GM06990 (cell line): ENCODE measurements at places on chromosomes 5 and 9.
A peak's percentile ranks its signal among the peaks of the same experiment; 100 is the strongest.

DNA sequence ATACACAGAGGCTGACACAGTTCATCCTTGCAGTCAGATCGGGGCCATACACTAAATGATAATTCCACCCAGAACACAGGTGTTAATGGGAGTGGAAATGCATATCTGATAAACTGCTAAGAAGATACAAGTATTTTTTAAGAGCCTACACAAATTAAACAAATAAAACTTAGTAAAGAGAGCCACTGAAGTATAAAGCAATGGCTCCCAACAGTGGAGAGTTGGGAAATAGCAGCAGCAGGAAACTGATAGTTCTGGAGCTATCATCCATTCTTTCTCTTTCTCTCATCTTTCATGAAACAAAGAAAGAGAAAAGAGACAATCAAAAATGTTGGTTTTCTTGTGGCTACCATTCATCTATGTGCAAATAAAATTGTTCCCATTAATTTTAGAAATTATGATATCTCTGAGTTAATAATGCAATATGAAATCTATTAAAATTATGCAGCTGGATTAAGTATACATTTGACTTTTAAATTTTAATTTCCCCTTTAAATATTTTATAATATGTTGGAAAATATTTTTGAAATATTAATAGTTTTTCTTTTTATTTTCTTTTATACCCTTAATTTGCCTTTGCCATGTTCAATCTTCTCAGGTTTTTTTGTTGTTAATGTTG, 120.8 kb downstream of the EMB start:
- no peak for DNase-seq

DNA sequence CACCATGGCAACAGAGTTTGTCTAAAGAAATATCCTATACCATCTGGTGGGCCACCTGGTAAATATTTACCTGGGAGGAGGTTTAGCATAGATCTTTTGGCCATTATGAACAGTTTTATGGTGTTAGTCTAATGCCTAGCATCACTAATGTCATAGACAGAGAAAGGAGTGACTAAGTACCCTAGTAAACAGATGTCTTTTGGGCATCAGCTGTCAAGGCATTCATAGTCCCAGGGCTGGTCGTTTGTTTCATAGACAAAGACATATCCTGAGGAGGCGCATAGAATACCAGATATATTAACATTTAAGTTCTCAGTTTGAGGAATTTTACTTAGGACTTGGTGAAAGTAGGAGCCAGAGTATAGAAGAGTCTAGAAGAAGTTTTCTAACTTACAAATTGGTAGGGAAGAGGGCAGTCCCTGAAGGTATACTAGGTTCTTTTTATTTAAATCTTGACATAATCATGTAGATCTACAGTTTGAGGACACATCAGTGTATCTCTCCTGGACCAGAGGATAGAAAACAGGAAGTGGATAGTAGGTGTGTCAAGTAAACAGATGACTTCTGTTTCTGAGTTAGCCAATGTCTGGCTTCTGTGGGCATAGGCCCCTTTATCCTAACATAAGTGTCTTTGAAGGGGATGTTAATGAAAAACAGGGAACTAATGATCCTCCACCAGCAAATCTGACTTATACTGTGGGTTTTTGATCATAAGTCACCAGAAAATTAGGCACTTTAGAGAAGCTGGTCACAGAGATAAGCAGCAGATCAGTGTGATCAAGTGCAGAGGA, 105.0 kb upstream of the PRSS3 start:
- no peak for DNase-seq

GRCh38 chr9:91342575-91342974, 19.1 kb downstream of the AUH start:
- no peak for DNase-seq

DNA sequence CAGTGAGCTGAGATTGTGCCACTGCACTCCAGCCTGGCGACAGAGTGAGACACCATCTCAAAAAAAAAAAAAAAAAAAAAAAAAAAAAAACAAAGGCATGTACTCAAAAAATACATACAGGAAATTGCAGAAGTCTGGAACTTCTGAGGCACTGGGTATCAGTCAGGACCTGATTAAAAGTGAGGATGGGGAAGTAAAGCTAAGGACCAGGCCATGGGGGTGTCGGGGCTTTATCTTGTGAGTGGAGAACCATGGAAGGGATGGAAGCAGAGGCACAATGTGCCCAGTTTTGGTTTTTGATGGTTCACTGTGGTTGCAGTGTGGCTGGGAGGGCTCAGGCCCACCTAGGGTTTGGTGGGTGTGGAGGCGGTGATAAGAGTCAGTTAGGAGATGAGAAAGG, 212.7 kb upstream of the PIK3R1 start:
- no peak for DNase-seq

DNA sequence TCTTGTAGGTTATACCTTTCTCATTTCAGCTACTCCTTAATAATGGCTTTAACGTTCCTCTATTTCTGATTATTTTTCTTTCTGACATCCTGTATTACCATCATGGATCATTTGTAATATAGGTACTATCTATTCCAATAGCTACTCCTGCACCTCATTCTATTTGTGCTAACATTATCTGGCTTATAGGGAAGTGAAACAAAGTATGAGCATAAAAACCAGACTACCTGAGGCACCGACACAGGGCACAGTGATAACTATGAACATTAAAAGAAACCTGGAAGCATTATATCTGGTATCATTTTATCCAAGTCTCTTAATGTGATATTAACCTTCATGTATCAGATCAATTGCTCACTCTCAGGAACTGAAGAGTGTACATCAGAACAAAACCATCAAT, 407.3 kb downstream of the DMRT2 start:
- no peak for DNase-seq

- no peak for DNase-seq
Observed at GRCh38 chr9:84751921-84752320, 82.4 kb downstream of the NTRK2 start.

DNA sequence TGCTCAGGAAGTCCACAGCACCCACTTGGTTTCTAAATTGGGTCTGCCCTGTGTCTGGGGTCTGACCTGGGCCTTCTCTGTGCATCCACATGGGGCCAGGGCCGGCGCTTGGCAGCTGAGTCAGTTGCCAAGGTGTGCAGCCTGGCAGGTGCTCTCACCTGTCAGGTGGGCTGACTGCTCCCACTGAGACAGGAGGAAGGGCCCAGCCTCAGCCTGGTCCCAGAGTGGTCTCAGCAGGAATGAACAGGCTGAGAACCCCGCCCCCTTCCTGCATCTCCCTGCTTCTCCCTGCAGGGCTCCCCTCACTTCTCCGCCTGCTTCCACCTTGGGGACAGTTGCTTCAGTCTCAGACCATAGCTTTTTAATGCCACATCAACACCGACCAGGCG, 60.5 kb downstream of the BARX1 start:
- DNase-seq, result no peak

- peak; percentile 47 for DNase-seq
Observed at GRCh38 chr5:149549461-149550267, 1.6 kb downstream of the CSNK1A1 start.

GRCh38 chr5:124480022-124480421, 266.4 kb downstream of the ZNF608 start:
- no peak for DNase-seq

- DNase-seq, result no peak
Observed at GRCh38 chr5:96006291-96006690, 44.6 kb upstream of the ELL2 start.

- no peak for DNase-seq
Observed at GRCh38 chr9:77582961-77583576, 65.1 kb downstream of the GNA14 start.

DNA sequence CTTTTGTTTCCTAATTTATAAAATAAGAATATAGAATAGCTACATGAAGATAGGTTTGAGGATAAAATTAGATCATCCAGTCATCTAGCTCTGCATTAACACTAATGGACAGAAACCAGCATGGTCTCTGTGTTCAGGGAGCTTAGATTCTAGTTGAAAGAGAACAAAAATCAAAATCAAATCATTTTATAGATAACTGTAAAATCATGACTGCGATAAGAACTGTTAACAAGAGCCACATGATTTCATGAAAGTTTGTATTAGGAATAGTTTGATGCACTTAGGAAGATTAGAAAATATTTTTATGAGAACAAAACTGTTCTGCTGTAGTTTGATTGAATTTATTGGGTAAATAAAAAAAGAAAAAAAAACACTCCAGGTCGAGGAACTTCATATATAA, 1074.7 kb downstream of the MAT2B start:
- DNase-seq, result no peak

GRCh38 chr9:14418941-14419937, 105.3 kb upstream of the NFIB start:
- DNase-seq, result no peak

DNA sequence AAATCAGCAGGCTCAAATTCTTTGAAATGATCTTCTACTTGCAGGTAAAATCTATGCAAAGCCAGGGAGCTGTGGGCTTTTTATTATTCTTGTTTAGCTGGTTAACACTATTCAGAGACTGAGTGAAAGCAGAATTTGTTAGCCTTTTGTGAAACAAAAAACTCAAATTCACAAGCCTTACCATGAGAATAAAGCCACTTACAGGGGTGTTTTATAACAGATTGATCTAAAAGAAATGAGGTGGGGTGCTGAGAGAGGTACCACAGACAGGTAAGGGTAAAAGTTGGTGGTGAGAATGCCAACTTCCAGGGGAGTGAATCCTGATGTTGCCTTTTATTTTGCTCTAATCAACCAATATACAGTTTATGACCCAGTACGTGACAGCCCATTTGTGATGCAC, 1585.6 kb downstream of the EFNA5 start:
- DNase-seq, result no peak

DNA sequence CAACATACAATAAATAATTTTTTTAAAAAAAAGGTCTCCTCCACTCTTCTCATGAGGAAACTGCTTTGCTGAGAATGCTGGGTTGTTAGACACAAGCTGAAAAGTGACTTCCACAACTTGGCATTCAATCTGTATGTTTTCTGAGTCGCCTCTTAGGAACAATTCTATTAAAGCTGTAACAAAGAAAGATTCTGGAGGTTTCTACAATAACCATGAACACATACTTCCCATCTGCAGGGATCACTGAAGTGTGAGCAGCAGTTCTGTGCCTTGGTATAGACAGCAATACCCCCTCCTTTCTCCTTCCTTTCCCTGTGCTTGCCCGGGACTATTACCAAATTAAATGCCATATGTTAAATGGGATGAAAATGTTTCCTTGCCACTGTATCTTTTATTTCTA, 1.5 kb downstream of the DIRAS2 start:
- no peak for DNase-seq

DNA sequence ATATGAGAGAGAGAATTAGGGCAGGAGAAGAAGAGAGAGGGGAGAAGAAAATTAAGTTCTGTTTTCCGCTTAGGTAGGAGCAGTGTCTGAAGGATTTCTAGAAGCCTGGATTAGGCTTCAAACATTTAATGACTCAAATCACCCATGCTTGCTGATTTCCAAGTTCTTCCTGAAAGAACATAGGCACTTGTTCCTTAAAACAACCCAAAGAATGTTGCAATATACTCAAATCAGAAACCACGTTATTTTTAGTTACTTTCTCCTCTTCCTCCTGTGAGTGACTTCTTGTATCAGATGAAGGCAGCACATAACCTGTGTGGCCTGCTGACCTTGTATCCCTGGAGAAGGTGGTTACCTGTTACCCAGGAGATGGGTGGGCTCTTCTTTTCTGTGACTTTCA, 351.5 kb upstream of the KLF4 start:
- DNase-seq, result no peak

- DNase-seq, result no peak
Observed at GRCh38 chr5:95858023-95858461, 35.5 kb upstream of the GLRX start.

GRCh38 chr5:177542816-177543465, 11.4 kb downstream of the FAM193B start:
- no peak for DNase-seq

DNA sequence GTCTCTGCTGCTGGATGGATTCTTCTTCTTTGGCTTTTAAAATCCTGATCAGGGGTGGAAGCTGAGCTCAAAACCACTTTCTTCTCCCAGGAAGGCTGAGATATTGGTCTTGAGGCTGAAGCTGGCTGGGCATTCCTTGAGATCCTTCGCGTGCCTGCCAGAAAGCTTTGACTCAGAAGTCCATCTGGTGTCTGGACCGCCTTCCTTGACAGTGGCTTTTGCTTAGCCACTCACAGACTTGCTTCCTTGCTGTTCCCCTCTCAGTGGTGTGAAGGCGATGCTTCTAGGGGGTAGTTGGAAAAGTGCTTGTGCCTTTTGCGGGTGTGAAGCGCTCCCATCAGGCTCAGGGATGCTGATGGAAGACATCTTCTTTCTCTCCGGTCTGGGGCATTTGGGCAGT, 45.9 kb downstream of the RGS3 start:
- DNase-seq, result no peak

GRCh38 chr9:38183994-38184568, 115.1 kb upstream of the SHB start:
- DNase-seq, result no peak

- DNase-seq, result peak; percentile 48
Observed at GRCh38 chr5:159104759-159105144, 5.0 kb upstream of the EBF1 start.

DNA sequence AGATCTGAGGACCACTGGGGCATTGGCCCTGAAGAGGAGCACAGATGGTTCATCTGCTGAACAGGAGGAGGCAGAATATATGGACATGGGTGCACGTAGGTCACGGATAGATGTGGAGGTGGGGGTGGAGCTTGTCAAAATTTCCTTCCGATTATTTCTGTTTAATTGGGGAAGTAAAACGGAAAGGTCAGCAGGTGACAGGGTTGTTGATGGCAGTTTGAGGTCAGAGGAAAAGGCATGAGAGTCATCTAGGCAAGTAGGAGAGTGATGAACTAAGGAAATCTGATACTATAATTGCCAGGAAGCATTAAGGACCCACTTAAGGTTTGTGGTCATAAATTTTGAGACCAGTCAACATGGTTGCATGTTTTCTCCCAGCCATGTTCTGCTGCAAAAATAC, 8.4 kb upstream of the FAM81B start:
- DNase-seq, result no peak
